Stimulated activated CD4-positive, alpha-beta T cell treated with anti-CD3 and anti-CD28 coated beads, Interleukin-15, amount 100 ng/mL, for 48 hours (primary cell): ENCODE measurements at places on chromosomes 11 and 22.

DNA sequence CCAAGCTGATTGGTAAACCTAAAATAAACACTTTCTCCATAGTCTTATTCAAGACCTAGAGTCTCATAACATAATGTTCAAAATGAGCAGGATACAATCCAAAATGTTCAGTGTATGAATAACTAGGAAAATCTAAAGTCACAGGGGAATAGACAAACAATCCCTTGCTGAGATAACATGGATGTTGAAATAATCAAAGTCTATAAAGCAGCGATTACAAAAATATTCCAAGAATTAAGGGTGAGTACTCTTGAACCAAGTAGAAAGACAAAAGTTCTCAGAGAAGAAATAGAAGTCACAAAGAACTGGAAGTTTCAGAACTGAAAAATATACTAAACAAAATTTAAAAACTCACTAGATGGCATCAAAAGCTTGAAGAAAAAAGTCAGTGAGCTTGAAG, 561.0 kb downstream of the INSC start:
- no peak for DNase-seq

- DNase-seq, result no peak
These were observed 2171.4 kb downstream of the LRRC4C start for GRCh38 chr11:39288011-39288410.

GRCh38 chr22:35997438-35997837, 31.2 kb downstream of the RBFOX2 start:
- no peak for DNase-seq

DNA sequence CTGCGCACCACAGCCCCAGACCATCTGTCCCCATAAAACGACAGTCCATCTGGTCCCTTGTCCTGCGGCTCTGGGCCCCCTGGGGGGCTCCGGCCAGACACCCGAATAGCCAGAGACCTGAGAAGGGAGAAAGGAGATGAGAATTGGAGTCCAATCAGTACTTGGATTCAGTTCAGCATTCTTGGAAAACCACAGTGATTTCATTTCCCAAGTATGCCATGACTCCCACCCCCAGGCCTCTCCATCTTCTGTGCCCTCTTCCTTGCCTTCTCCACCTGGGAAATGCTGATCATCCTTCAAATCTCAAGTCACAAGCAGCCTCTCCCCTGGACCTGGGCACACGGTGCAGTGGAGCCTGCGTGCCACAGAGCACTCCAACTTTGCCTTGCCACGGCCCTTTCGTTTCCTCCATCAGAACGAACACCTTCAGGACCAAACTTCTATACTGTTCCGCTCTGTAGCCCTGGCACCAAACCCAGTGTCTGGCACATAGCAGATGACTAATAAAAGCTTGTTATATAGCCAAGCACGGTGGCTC, 10.9 kb upstream of the MFNG start:
- DNase-seq, result no peak

- DNase-seq, result peak; percentile 83
These were observed 678 bp upstream of the ZFP91 start for GRCh38 chr11:58578136-58578634.

DNA sequence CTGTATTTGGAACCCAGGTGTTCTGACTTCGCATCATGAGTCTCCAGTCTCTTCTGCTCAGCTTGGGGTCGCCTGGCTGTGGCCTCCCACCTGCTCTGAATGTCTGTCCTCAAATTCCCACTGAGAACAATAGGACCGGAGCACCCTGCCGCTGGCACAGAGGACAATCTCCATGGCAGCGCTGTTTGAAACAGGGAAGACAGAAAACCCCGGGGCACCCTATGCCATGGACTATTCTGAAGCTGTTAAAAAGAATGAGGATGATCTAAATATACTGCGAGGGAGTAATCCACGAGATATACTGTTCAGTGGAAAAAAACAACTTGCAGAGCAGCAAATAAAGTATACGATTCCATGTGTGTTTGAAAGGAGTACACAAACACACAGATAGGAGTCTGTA, 415.6 kb upstream of the NARS2 start:
- no peak for DNase-seq

DNA sequence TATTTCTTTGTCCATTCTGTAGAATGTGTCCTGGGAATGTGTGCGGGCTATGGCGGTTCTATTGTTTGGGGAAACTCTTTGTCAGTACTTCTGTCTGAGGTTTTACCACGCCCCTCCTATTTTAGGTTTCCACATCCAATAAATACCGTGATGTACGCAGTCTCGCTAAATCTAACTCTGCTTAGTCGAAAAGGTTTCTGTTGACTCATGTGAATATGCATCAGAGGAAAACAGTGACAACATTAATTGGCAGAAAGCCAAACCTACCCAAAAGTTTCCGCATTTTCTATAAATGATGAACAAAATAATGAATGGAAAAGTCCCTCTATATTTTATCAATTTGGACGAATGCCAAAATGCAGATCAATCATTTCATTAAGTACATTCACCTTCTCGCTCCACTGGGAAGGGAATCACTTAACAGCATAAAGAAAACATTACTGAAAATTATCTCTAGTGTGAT, 143.4 kb downstream of the MAML2 start:
- DNase-seq, result no peak

DNA sequence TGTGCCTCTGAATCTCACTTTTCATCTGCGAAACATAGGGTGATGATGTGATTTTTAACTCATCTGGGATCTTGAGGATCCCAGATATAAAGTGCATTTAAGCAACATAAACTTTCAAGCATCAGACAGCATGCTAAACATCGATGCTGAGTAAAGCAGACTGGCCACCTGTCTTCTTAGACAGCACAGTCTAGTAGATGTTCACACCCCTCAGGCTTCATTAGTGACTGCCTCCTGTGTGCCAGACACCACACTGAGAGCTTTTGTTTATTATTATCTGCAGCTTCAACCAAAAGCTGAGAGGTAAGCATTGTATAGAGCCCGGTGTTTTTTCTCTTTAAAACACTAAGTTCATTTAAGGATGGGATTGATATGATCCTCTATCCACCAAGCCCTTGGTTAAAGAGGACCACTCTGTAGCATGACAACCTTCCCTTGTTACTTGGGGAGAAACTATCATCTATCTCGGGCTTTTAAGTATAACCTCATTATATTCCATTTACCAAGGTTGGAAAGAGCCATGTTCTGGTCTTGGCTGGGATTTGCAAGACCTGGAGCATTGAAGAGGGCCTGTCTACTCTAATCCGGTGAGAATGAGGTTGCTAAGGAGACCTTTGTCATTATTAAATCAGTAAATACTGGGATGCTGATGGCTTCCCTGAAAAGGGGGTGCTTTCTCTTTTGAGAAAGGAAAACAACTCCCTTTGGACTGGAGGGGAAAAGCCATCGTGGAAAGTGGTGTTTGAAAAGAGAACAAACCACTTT, 114.2 kb upstream of the SEZ6L start:
- DNase-seq, result no peak

DNA sequence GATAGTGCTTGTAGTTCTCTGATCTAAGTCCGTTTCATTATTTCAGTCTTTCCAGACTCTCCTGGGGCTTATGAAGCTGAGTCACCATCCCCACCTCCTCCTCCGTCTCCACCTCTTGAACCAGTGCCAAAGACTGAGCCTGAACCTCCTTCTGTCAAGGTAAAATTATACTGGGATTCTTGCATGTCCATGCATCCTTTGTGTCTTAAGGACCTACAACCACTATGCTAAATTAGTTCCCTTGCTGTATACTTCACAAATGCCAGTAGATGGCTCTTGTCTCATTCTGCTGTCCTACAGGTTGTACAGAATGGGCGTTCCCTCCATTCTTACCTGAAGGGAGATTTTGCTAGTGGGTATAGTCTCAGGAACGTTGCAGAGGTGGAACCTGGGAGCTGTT, 42.2 kb downstream of the POLD3 start:
- DNase-seq, result no peak

DNA sequence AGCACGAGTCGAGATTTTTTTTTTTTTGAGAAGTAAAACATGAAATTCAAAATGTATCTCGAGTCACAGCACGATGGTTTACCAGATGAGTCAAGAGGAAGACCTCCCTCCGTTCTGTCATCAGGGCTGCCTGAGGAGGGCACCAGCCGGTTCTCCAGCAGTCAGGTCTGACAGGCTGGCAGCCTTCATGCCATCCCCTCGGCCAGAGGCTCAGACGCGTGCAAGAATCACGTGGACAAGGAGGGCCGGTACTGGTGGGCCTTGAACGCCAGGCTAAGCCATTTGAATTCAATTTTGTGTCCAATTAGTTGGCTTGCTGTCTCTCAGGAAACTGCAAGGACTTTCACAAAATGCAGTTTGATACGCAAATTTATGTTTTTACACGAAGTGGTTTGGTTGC, 1412.2 kb downstream of the BRD1 start:
- DNase-seq, result no peak

GRCh38 chr11:72799441-72799840, 5.6 kb upstream of the STARD10 start:
- DNase-seq, result no peak

GRCh38 chr22:22122348-22123117, 122.1 kb upstream of the VPREB1 start:
- no peak for DNase-seq

DNA sequence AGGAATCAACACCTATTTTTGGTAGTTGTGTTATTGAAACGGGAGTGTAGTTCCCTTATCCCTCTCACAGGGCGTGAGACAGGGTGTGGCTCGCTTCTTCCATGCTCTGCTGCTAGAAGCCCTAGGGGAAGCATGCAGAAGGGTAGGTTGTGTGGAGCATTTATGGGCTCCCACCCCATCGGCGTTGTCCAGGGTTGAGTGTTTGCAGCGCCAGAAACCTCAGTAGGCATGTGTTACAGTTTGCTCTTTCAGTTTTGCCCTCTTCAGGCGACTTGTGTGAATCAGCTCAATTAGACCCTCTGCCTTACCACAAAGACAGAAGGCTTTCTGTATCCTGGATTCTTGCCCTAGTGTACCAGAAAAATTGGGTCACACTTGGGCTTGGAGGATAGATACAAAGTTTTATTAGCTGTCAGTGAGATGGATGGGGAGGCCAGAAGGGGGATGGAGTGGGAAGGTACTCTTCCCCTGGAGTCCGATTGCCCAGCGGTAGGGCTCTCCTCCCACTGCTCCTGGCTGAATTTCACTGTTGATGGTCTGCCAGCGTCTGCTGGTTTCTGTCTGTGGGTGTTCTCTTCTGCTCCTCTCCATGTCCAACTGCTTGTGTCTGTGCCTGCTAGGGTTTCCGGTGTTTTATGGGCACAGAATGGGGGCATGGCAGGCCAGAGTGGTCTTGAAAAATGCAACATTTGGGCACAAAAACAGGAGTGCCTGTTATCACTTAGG, 358.3 kb upstream of the CTSC start:
- DNase-seq, result no peak

GRCh38 chr11:10503777-10504480, 37.1 kb downstream of the RNF141 start:
- DNase-seq, result no peak

- no peak for DNase-seq
These were observed 5.5 kb downstream of the CBX6 start for GRCh38 chr22:38866399-38867123.

- DNase-seq, result no peak
These were observed 119.8 kb downstream of the UVRAG start for GRCh38 chr11:75934851-75935250.

DNA sequence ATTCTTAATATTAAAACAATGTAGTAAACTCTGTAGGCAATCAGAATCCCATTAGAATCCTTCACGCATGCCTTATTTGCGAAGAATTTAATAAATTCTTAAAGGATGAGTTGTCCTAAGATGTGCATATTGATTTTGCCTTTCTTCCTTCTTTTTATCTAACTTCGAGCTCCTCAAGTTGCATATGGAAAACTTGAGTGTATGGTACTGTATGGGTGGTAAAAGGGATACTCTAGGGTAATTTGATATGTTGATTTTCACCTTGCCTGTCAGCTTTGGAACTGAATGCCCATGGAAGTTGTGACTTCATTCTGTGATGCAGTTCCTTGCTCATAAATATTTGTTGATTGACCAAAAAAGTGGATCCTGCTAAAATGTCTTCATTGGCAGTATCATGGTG, 193.8 kb downstream of the DDX10 start:
- DNase-seq, result no peak

GRCh38 chr22:31829505-31829904, 75.7 kb downstream of the DEPDC5 start:
- DNase-seq, result peak; percentile 50

DNA sequence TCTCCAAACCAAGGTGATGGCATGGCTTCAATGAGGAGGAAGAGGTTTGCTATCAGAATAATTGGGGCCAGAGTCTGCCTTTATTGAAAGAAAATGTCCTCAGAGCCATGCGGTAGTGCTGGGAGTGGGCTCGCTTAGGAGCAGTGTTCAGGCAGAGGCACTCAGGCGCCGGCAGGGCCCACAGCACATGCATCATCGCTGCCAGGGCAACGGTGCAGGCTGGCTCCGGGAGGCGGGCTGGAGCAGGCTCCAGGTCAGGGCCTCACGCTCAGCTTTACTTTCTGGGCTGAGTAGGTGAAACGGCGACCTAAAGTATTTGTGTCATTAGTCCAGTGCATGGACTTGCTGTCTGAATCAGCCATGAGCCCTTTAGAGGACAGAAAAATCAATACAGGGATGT, 169.9 kb upstream of the CCDC90B start:
- DNase-seq, result no peak

- no peak for DNase-seq
These were observed 107.1 kb upstream of the RASSF10 start for GRCh38 chr11:12901874-12902481.

- DNase-seq, result peak; percentile 43
These were observed 901 bp upstream of the KMT2A start for GRCh38 chr11:118435290-118435892.

- DNase-seq, result no peak
These were observed 2.9 kb upstream of the FBLN1 start for GRCh38 chr22:45499746-45500145.

- no peak for DNase-seq
These were observed 49.9 kb downstream of the TRAF6 start for GRCh38 chr11:36460220-36460619.

GRCh38 chr22:39613549-39613921, 43.0 kb downstream of the CACNA1I start:
- DNase-seq, result no peak

DNA sequence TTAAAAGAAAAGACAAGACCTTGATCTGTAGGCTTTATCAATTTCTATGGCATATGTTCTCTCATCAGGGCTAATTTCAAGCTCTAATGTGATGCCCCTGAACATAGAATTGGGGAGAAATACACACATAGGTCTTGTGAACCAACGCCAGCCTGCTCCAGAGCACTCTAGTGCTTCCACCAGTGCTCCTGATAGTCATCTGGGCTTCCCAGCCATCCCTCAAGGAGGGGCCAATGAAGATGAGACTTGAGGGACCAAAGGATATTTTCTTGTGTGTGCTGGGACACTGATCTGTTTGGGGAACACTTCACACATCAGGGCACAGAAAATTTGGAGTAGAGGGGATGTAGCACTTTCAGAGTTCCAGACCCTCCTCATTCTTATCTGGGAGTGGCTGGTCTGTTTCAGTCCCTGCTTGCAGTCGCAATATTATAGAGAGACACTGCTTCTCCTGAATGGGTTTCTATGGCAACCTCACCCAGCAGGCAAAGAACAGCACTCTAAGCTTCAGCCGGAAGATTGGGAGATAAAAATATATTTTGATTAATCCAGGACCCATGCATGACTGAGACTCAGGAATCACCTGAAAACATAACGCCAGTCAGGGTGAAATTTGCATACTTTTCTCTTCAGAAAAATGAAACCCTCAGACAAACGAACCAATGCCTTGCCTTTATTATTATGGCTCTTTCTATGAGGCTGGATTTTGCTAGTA, 28.4 kb upstream of the SCN3B start:
- no peak for DNase-seq

GRCh38 chr11:84958295-84958694, 668.8 kb downstream of the DLG2 start:
- DNase-seq, result no peak

GRCh38 chr11:86374586-86374985, at the start of gene CCDC81:
Gene CCDC81 (plus strand): TSS chr11:86374887. CDS start chr11:86375164, 277 bp downstream.
- DNase-seq, result no peak
